ENCODE measurements at places on chromosomes 16 and 17.
A peak's percentile ranks its signal among the peaks of the same experiment; 100 is the strongest.

DNA sequence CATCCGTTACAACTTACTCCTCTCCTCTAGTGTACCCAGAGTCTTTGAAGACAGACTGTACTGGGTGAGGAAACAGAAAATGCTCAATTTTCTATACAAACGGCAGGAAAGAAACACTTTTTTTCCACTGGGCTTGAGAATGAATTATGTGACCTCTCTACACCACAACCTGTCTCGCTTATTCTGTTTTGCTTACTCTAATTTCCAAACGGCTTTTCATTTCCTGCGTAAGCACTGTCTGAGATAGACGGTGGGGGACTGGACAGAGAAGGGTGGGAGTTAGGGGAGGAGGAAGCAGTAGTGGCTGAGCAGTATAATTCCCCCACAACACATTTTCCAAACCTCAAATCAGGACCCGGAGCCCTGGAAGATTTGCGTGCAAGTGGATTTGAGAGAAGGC is 191.4 kb upstream of the SDK2 start:
- DNase-seq = no peak

- DNase-seq = no peak
Measured at GRCh38 chr17:36627101-36627500, 25.7 kb downstream of the MRM1 start.

- DNase-seq = no peak
Measured at GRCh38 chr17:55303701-55304145, 39.0 kb downstream of the HLF start.

DNA sequence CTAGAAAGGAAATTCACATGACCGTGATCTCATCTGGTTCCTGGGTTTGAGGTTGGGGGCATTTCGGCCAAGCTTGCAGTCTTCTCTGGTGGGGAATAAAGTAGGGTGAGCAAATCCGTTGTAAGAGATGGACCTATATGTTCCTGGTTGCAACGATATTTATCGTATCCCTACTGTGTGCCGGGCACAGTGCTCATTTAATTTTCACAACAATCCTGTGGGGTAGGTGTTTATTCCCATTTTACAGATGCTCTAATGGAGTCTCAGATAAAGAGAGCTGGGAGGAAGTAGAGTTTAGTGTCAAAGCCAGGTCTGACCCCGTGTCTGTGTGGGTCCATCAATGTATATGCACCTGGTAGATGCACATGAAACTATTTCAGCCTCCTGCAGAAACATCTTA is 9.4 kb downstream of the CMIP start:
- DNase-seq = no peak

- DNase-seq = no peak
Measured at GRCh38 chr16:79422064-79422463, 178.5 kb downstream of the MAF start.

DNA sequence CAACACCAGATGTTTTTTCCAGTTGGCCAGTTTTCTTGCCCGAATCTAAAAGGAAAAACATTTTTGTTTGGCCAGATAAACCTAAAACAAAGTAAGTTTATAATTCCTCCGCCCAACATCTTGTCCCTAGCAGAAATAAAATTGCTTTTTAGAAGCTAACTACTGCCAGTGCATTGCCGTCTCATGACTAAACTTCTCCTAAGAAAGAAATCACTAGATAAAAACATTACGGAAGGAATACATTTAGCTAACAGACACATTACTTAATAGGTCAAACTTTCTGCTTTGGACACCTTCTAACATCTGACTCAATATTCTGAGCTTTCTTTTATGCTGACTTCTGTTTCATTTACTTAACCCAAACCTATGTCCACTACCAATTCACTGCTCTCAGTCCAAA is 36.2 kb downstream of the FBXL20 start:
- DNase-seq = no peak

- no peak for DNase-seq
Measured at GRCh38 chr16:68627951-68628425, 17.1 kb upstream of the CDH3 start.

GRCh38 chr17:72145962-72146361 is 25.1 kb downstream of the SOX9 start:
- DNase-seq = no peak

GRCh38 chr16:11535494-11535893 is 51.2 kb downstream of the LITAF start:
- no peak for DNase-seq

- DNase-seq = no peak
Measured at GRCh38 chr17:34609210-34609609, 29.8 kb downstream of the TMEM132E start.

DNA sequence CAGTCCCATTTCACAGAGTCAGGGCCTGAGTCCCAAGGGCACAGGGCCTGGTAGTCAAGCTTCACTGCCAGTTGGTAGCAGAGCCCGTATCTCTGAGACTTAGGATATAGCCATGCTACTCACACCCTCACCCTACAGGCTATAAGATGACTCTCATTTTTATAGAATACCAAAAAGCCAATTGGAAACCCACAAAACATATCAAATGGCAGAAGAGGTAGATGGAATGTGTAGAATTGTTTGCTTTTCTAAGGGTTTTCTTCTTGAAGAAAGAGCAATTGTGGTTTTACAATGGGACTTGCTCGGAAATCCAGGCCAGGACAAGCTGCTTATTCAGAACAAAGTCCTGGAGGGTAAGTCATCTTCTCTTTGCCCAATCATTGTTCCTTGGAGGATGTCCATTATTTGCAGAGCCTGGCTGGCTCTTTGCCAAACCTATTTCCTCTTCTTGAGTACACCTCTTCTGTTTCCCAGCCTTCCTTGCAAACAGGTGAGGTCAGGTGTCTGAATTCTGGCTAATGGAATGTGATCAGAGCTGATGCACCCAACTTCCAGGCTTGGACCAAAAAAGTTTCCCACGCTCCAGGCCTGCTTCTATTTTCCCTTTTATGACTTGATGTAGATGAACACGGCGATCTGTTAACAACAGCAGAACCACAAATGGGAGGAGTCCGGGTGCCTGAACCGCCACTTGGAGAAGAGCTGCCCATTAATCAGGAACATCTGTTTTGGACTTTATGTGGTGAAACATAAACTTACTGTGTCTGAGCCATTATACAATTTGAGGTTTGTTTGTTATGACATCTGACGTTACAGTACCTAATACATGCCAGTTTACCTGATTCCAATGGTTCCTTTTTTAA is 16.9 kb upstream of the CCL22 start:
- no peak for DNase-seq

DNA sequence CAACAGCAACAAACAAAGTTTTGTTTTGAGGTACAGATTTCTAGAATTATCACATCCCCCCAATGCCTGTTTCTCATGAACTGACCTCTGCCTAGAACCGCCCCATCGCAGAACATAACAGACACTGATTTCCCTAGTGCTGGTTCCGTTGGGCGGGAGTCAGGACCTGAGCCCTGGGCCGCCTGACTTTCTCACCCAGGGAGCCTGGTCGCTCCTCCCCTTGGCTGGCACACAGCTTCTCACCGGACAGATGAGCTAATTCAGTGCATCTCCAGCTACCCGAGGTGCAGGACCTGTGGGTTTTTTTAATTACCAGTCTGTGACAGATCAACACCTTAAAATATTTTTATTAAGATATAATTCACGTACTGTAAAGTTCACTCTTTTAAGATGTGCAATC is 20.1 kb upstream of the RPL38 start:
- DNase-seq = no peak

GRCh38 chr17:45307290-45308015 is 9.4 kb downstream of the MAP3K14 start:
- DNase-seq = peak; percentile 76

DNA sequence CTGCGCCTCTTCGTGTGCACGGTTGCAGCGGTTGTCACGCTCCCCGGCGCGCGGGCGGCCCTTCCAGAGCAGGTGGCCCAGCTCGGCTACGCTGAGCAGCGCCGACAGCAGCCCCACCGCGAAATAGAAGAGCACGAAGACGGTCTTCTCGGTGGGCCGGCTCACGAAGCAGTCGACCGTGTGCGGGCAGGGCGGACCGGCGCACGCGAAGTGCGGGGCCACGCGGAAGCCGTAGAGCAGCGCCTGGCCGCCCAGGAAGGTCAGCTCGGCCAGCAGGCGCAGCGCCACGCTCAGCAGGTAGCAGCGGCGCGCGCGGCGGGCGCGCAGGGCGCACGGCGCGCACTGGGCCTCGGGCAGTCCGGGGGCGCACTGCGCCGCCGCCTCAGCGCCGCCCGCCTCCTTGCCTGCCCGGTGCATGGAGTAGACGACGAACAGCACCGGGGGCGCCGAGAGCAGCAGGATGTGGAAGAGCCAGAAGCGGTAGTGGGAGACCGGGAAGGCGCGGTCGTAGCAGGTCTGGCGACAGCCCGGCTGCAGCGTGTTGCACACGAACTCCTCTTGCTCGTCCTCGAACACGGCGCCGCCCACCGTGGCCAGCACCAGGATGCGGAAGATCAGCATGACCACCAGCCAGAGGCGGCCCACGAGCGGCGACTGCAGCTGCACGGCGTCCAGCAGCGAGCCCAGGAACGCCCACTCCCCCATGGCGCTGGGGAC is 1.3 kb downstream of the GJD3 start:
- DNase-seq = no peak

GRCh38 chr16:386641-387156 is 4.9 kb upstream of the PGAP6 start:
- DNase-seq = no peak

DNA sequence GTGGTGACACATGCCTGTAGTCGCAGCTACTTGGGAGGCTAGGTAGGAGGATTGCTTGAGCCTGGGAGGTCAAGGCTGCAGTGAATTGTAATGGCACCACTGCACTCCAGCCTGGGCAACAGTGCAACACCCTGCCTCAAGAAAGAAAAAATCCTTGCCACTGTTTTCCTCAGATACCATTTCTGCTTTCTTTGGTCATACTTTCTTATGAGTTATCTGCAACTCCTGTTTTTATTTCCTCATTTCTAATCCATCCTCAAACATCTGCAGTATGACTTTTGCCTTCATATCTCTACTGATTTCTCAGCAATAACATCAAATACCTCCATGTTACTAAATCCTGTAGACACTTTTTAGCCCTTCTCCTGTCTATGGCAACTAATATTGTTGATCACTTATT is 3.1 kb upstream of the AP2B1 start:
- DNase-seq = no peak

DNA sequence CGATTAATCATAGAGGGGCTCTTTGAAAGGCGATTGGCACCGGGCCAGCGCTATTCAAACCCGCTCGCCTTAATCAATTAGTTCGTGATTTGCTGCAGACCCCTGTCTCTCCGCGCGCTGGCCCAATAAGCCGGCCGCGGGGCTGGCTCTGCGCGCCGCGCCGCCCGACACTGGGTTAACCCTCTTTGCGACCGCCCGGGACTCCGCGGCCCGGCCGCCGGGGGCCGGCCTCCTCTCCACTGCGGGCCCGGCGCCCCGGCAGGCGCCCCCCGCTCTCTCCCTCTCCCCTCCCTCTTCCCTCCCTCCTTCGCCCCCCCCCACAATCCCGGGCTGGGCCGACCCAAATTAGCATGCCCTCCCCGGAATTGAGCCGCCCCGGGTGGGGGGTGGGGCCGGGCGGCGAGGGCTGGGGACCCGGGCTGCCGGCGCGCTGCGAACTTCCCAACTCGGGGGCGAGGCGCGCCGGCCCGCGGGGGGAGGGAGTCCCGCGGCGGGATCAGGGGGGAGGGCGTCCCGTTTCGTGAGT is 428 bp upstream of the SALL1 start:
- no peak for DNase-seq

DNA sequence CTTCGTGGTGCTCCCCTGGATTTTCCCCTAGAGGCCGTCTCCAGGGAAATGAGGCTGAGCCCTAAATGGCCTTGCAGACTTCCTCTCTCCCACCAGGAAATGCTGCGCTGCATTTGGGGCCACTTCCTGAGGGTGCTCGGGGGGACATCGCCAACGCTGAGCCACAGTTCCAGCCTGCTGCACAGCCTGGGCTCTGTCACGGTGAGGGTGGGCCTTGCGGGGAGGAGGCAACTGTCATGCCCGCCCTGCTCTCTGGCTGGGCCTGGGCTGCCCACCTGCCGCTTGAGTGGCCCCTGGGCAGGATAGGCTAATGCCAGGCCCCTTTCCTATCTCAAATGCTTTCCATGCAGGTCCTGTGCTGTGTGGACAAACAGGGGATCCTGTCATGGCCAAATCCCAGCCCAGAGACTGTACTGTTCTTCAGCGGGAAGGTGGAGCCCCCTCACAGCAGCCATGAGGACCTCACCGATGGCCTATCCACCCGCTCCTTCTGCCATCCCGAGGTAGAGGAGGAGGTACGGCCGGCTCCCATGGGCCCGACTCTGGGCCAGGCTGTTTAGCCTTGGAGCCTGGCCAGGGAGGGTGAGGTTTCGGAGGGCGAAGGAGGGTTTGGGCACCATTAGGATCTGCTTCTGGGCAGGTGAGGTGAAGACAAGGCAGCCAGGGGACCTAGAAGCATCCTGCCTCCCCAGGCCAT is 24.2 kb downstream of the CASKIN2 start:
- no peak for DNase-seq

DNA sequence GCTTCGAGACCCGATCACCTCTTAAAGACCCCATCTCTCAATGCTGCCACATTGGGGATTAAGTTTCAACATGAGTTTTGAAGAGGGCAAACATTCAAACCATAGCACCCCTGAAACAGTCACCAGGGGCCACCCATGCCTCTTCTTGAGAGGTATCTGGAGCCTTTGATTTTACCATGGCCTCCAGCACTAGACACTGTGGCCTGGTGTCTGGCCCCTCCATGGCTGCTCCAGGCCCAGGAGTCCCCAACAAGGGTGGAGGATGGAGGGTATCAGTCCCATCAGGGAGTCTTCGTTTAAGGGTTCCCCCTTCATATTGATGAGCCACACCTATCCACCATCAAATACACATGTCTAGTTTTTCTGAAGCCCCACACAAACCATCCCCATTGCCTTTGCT is 66.5 kb upstream of the CDH5 start:
- no peak for DNase-seq

- no peak for DNase-seq
Measured at GRCh38 chr16:65875381-65876055, 491.0 kb upstream of the CDH5 start.

DNA sequence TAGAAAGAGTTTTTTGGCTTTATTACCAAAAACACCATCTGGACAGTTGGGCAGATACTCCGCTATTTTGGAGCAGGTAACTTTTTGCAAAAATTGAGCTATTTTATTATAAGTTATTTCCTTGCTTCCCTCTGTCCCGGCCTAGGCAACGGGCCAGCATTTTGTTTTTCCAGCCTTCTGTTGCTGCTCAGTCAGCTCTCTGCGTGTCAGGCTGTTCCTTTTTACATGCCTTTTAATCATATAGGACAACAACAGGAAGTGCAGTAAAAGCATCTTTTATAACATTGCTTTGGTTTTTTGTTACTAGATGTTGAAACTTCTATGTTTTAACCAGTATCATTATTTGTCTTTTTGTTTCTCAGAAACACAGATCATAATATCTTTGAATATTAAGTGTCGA is 30.4 kb downstream of the PPM1D start:
- no peak for DNase-seq

- peak; percentile 81 for DNase-seq
Measured at GRCh38 chr16:10871157-10871991, 5.6 kb upstream of the CIITA start.

GRCh38 chr16:37511-37910 is 15.9 kb downstream of the POLR3K start:
- no peak for DNase-seq

- no peak for DNase-seq
Measured at GRCh38 chr17:75468779-75469373, 12.4 kb downstream of the TMEM94 start.

GRCh38 chr16:13999895-14000425 is 71.2 kb upstream of the MRTFB start:
- DNase-seq = no peak

Data from activated effector memory CD4-positive, alpha-beta T cell treated with anti-CD3 and anti-CD28 coated beads, Interleukin-2, amount 50 U/mL, for 16 hours (primary cell).